SJCRH30 (cell line): ENCODE measurements at places on chromosomes 12 and 14. TPM values are rescaled to one million over a fixed set of nuclear protein-coding genes. Genes with fewer than 3 reads are reported as not detected.

PRH2 gene
- total RNA-seq, result not detected in 2 replicates

DNA sequence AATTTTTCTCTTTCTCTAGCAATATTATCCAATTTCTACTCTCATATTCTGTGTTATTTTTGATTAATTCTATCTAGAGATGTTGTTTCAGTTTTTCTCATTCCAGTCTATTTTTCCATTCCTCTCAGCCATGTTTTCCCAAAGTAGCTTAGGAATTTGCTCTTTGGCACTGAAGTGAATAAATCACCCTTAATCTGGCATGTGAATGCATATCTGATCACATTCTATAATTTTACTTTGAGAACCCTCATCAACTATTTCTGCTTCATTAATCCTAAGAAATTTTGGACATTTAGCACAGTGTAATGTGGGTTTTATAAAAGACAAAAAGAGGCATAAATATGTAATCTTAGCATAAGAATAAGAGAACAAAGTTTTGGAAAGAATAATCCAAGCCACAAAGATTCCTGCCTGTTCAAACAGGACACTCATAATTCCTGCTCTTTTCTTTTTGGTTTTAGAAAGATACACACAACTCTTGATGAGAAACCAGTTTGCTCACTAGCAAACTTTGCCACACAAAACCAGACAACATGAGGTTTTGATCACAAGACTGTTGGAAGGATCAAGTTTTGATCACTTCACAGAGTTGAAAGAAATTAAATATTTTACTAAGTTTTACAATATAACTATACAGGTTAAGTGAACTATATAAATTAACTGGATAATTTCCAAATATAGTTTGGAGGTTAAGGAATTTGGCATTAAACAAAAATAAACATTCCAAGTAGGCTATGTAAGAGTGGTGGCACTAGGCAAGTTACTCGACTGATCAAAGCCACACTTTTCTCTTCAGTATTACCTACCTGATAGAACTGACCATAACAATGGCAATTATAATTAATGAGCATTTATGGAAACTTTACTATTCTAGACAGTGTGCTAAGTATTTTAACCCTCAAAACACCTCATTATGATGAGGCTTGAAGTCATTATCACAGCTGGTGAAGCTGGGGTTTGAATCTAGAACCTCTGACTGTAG lies 226.6 kb upstream of the TMTC1 start:
- DNase-seq, result no peak

GRCh38 chr12:47938594-47938993 lies 24.8 kb upstream of the TMEM106C start:
- DNase-seq, result no peak

- no peak for DNase-seq
These were observed 85.7 kb downstream of the ITPK1 start for GRCh38 chr14:93029911-93030508.

DNA sequence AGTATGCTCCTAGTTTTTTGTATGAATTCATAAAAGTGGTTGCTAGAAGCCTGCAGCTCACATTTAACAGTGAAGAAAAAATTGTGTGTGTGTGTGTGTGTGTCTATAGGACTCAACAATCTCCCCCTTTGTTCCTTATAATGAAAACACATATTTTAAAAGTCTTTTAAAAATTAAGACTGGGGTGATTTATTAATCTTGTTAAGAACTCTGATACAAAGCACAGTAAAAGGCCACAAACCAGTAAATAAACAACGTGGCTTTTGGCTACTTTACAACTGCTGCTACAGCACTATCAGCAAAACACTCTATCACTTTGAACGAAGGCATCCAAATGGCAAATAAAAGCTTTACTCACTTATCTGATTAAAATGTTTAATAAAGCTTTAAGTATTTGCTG lies 594 bp upstream of the VCPKMT start:
- no peak for DNase-seq

DNA sequence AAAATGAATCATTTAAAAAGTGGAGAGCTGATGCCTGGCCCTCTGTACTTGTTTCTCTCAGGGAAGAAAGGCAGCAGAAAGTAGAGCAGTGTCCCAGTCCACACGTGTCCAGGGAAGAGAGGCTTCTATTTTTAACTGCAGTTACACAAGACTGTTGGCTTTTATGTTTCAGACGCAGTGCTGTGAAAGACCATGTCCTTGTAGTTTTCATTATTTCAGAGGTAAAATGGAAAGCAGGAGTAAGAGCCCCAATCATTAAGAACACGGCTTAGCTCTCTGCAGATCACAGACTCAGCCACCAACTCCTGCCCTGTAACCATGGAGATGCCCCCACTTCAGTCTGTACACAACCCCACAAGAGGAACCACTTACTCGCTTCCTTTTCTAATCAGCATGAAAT lies 336.3 kb downstream of the DAD1 start:
- DNase-seq, result no peak

- no peak for DNase-seq
These were observed 16.4 kb upstream of the DNM1L start for GRCh38 chr12:32662665-32663064.

CLEC1A gene
- not detected in 2 replicates for total RNA-seq

CELA1 gene
- total RNA-seq, result not detected in 2 replicates

DNA sequence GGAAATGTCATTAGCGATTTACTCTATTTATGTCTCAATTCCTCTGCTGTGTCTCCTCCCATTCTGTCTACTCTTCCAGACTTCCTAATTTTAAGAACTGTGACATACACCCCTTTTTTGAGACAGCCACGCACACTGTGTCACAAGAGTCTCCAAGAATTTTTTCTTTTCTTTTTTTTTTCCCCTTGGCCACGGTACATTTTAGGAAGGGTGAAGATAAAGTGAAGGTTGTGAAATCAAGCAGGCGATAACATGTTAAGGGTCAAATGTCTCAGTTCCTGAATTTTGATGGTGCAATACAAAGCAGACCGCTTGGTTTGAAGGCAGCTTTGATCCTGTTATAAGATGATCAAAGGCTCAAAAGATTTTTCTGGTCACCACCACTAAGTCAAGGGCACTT lies 4.3 kb downstream of the OLR1 start:
- no peak for DNase-seq

DNA sequence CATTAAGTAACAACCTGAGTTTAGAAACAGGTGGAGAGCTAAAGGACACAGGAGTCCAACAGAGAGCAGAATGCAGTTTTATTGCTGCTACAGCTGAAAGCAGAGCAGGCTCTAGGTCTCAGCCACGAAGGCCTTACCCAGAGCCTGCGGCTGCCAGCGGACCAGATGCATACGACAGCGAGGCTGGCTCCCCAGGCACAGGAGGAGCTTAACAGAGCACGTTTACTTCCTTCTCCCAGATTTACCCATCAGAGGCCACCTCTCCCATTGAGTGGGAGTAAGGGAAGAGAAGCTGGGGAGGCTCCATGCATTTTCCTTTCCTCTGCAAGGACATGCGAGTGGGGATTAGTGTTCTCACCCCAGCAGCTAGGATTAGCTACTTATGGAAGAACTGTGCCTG lies 22.6 kb downstream of the DYNC1H1 start:
- DNase-seq, result no peak

- no peak for DNase-seq
These were observed 212.4 kb upstream of the FAR2 start for GRCh38 chr12:28936711-28937110.
